Stimulated activated CD4-positive, alpha-beta T cell treated with anti-CD3 and anti-CD28 coated beads, Interleukin-15, amount 100 ng/mL, for 24 hours (primary cell): ENCODE measurements at places on chromosomes 6 and 20.

DNA sequence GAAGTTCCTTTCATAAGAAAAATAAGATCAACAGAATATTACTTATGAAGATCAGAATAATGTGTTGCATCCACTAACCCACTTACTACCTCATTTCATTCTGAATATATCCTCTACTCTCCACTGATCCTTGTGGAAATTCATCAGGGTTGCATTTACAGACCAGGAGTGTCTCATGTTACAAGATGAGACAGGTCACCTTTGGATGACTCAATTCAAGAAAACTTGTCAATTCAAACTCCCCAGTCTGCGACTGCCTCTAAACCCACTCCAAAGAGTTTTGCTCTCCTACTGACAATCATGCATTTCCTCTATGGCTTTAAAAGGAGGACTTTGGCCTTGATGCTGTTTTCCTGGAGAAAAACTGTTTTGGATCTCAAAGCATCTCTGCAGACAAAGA, 68.4 kb downstream of the ID4 start:
- no peak for DNase-seq

DNA sequence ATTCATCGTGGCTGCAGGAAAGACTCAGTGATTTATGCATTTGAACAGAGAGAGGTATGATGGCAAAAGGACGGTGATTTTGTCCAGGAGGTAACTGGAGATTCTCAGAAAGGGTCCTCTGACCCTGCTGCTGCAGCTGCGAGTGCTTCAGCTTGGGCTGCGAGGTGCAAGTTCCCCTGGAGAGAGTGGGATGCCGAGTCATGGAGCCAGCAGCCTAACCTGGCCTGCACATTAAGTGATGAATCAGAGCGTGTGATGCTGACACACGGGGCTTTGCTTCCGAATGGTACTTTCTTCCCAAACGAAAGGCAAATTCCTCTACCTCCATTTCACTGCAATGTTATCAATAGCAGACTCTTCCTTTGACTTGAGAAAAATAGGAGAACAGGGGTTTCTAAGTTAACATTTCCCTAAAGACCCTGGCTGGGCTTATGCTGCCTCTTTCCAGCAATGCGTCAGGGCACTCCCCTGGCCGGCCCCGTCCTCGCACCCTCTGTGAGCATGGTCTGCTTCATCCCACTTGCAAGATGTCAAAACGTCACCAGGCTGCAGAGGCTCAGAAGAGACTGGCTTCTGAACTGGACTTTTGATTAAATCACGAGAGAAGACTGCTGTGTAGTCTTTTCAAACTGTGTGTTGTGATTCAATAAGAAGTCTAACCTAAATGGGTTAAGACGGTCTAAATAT, 628.0 kb upstream of the AGPAT4 start:
- DNase-seq: no peak

DNA sequence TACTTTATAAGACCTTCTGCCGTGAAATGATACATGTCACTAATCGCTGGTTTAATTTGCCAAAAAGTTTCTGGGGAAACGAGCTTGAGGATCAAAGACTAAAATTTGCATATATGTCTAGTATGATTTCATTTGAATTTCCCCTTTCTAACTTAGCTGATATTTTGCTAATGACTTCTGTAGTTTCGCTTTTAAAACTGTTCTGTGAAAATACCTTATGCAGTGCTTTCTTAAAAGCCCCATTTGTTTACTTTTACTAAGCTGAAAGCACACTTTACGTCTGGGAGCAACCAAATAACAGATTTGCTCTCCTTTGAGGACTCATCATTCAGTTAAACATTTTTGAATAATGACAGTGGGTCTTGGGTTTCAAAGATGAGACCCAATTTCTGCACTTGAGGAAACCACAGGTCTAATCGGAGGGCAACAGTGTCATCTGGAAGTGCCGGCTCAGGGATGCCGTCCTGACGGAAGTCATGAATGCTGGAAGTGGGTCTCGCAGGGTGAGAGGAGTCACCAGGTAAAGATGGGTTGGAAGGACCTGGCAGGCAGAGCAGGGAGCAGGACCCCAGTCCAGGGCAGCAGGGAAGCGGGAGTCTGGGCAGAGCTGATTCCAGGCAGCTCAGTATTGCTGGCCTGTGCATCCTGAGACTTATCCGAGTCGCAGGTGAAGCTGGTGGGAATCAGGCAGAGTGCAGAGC, 33.2 kb downstream of the PLEKHG1 start:
- no peak for DNase-seq

GRCh38 chr6:122714059-122714458, 65.5 kb upstream of the FABP7 start:
- no peak for DNase-seq

GRCh38 chr6:2344319-2344905, 99.0 kb upstream of the GMDS start:
- no peak for DNase-seq

DNA sequence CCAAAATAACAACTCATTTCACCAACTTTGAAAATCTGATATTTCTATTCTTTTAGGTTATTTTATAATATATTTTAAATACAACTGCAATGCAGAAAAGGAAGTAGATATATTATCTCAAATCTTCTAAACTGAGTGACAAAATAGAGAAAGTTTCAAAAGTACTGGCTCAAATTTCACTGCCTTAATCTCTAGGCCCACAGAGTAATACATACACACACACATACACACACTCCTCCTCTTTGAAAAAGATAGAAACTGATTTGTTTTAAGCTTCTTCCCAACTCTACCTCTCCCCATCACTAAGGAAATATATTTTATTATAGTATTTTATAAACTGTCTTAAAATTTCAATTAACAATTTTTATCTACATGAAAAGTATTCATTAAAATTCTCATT, 36.2 kb downstream of the ARHGAP18 start:
- DNase-seq: no peak

DNA sequence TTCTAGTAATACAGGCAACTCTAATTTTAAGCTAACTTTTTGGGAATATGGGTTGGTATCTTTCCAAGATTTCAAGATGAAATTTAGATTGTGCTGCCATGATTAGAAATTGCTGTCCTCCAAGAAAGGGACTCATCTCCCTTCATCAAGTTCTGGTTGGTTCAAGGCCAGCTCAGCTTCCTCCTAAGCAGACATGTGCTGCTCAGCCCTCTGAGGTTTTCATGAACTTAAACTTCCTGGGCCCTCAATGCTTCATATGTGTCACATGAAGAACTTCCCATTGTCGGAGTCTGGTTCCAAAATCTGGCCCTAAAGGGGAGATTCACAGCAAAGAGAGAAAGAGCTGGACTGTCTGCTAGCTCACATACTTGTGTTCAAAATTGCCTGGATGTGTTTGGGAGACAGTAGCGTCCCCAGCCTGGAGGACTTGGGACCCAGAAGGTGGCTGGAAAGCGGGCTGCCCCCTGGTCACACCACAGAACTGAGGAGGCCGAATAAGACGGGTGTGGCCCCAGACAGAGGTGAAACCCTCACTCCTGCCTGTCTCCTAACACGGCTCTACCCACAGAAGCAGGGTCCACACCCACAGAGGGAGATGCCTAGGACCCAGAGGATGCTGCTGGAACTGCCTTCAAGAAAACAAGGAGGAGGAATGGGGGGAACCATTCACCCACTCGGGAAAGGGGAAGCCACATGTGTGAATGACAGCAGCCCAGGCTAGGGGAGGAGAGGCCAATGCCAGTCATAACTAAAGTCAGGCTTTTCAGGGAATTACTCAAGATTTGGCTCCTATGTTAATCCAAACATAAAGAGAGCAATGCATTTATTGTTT, 54.3 kb upstream of the GPR31 start:
- DNase-seq: no peak

DNA sequence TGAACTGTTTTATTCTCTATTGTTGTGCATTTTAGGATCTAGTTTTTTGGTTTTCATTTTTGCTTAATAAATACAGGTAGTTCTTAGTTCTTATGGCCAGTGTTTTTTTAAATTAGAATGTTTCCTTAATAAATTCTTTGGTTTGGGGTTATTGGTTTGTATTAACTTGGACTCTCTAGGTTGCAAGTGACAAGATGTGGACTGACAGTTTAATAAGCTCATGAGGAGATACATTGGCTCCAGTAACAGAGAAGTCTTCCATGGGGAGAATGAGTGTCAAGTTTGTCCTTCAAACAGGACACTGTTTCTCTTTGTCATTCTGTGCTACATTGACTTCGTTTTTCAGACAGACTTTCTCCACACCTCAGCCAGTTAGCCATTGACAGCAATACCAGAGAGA, 39.7 kb downstream of the SNX9 start:
- DNase-seq: no peak

DNA sequence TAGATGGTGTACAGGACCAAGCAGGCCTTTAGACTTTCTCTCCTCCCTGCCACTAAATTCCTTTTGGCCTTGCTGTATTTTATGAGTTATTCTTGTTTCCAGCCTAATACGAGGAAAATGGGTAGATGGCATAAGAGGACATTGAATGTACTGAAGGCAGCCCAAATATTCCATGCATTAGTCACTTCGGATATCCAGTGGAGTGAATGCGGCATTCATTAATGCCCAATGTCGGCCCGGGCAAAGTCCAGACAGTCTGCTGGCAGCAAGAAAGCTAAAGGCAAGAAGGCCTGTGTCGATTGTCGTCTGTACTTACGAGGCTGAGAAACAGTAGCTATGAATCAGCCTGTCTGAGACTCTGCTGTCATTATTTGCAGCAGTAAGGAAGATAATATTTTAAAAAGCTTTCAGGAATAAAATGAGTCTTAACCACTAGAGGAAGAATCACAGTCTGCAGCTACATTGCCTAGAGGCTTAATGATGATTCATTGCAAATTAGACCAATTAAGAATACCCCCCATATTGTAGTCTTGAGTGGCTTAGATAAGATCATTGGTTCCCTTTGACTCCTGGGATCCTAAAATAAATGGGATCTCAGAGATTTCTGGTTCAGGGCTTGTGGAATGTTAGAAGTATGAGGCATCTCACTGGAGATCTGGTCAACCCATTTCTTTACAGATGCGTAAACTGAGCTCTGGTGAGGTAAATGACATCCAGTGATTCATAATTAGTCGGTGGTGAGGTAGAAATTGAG, 534.1 kb upstream of the JAG1 start:
- DNase-seq: no peak

GRCh38 chr6:53263917-53264316, 84.8 kb downstream of the ELOVL5 start:
- DNase-seq: no peak
